Karpas-422 (cell line): ENCODE measurements at places on chromosomes 7 and 10. TPM values are rescaled to one million over a fixed set of nuclear protein-coding genes. Genes with fewer than 3 reads are reported as not detected.

DNA sequence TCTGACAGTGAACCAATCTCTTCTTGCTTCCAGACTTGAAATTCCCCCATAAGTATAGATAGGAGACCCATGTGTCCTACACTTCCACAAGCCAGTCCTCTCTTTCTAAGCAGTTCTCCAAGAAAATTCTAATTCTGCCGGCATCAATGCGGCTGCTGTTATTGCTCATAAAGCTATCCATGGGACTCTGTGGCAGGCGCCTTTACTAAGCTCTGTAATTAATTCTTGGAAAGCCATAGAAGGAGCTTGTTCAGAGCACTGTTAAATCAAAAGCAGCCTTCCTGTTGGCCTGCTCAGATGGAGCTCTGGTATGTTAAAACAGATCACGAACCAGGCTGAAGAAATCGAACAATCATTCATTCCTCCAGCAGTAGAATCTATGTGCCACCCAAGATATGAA lies 244.3 kb upstream of the NFE2L3 start:
- no peak for DNase-seq

PAX4 gene
- total RNA-seq, result not detected in 2 replicates

EGR2 gene
- 0.41 TPM in 1 of 2 replicates, not detected in the other for total RNA-seq

DNA sequence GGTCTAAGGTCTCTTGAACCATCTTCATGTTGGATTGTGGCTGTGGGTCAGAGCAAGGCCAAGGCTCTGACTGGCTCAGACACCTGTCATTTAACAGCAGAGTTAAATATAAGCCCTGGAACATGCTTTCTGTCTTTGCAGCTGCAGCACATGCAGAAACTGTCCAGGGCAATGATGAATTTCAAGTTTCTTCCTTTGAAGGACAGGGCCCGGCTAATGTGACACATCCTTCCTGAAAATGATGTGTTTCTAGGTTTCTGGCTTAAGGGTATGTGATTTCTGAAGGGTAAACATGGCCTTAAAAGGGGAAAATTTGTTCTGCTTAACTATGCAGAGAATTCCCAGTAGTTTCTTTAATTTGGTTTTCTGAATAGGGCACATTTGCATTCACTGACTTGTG lies 34.0 kb upstream of the SLC35B4 start:
- DNase-seq, result peak; percentile 43

JAKMIP3 gene
- 0.07 TPM in 1 of 2 replicates, not detected in the other for total RNA-seq

- DNase-seq, result no peak
These were observed 272.3 kb upstream of the SEMA3C start for GRCh38 chr7:81190997-81191768.

NEUROG3 gene
- not detected in 2 replicates for total RNA-seq

ATOH7 gene
- total RNA-seq, result not detected in 2 replicates

- DNase-seq, result no peak
These were observed 143.4 kb upstream of the EGR2 start for GRCh38 chr10:62959553-62959952.

DNA sequence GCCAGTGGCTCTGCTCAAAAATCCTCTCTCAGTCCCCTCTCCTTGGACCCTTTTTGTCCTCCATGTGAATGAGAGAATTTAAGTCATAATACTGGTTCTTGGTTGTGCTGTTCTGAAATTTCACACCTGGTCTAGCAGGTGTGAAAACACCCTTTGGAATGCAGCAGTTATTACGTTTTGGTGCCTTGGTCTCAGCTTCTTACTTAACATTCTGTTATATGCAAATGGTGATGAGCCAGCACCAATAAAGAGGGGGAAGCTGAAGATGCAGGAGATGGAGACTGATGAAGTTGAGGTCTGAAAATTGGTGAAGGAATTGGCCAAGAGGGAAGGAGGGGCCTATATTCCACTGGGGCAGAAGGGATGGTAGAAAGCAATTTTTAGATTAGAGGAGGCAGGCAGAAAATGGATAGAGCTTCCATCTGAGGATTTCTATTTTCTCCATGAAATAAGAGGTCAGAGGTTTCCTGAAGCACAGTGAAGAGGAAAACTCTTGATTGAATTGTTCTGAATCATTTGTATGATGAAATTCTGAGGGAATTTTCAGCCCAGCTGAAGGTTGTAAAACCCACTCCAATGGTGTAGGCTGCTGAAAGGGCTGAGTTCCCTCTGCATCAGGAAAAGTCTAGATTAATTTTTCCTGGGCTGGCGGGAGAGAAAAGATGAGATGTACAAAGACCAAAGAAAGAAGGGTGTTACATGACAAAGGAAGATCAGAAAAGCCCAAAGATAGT lies 94.0 kb upstream of the FAM180A start:
- DNase-seq, result peak; percentile 52

OR2F1 gene
- not detected in 2 replicates for total RNA-seq

DNA sequence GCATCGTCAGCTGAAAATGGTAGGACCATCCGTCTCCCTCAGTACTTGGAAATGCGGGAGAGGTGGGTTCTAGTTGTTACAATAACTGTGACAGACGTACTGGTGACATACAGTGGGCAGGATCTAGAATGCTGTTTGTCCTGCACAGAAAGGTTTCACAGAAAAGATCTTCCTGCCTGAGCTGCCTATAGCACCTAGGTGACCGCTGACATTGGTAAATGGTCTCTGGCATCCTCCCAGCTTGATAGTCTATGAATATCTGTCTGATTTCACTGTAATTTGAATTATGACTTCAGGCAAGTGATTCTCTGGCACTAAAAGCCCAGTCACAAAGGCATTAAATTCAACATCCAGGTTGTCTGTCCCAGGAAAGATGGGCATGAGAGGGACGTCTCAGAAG lies 38.2 kb upstream of the CCDC3 start:
- peak; percentile 76 for DNase-seq

GRCh38 chr10:31927884-31928548 lies 615 bp downstream of the ARHGAP12 start:
- peak; percentile 83 for DNase-seq

DNA sequence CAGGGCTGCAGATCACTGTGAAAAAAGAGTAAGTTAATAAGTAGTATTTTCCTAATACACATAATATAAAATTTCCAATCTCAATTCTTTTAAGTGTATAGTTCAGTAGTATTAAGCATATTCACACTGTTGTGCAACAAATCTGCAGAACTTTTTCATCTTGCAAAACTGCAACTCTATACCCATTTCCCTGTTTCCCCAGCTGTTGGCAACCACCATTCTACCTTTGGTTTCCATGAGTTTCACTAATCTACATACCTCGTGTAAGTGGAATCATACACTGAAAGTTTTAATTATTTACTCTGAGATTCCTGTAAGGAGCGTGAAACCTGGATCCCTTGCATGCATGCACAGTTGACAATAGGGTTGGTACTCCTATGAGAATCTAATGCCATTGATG lies 155.4 kb downstream of the ZPBP start:
- DNase-seq, result no peak

- DNase-seq, result no peak
These were observed 12.6 kb upstream of the ZNF746 start for GRCh38 chr7:149510248-149510647.

DNA sequence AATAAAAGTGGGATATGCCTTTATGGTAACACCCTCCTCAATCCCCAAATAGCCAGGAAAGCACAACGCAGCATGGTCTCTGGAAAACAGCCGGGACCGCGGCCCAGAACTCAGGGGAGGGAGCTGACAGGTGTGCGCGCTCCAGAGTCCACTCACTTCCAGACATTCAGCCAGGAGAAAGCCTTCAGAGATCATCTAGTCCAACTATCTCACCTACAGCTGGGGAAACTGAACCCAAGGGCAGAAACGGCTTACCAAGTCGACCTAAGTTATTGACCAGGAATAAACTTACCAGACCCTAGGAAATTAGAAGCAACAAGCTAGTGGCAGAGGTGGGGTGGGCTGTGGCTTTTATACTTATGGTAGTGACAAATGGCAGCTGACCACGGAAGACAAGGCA lies 16.4 kb downstream of the GSDME start:
- no peak for DNase-seq

DNA sequence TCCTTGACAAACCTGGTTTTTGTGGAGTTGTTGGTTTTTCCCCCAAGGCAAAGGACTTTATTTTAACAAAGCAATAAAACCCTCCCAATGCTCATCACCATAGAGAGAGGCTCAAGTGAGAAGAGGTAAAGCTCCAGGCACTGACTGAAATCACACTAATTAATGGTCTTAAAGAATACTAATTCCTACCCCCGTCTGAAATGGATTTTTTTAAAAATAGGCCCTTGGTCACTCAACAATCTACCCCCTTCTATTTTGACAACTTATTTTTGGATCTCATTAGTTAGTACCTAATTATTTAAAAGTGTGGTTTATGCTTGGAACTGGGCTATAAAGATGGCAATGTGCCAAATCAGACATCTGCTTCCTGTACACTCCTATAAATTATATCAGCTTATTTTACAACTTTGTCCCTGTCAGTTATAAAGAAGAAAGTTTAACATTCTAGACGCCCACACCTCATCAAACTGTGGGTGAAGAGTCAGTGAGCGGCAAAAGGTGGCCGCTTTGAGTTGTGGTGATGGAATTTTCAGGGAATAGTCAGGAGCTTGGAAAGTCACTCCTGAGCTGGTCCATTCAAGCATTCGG lies 10.6 kb downstream of the GLI3 start:
- DNase-seq, result no peak

ANKRD22 gene
- not detected in 2 replicates for total RNA-seq

CLDN4 gene
- not detected in 2 replicates for total RNA-seq

SDK1 gene
- not detected in 2 replicates for total RNA-seq

DNA sequence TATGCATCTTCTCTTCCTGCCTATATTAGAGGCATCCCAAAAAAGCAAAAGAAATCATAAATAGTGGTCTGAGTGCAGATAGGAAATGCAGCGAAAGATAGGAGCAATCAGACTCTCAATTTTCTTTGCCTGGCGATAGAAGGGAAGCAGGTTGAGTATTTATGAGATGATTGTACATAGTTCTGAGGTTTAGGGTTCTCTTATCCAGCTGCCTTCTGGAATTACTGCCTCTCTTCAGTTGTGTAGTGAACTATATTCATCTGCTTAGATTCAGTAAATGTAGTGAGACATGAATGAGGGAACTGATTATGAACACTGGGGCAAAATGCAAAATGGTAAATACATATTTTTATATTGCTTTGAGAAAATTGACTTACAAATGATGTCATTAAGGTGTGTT lies 93.0 kb upstream of the CYP26C1 start:
- no peak for DNase-seq

- DNase-seq, result no peak
These were observed 162.6 kb downstream of the JAZF1 start for GRCh38 chr7:28018020-28018419.

EBLN1 gene
- not detected in 2 replicates for total RNA-seq

GPR15LG gene
- total RNA-seq, result not detected in 2 replicates

GRCh38 chr7:151233804-151234203 lies 1.5 kb downstream of the CHPF2 start:
- DNase-seq, result no peak

DNA sequence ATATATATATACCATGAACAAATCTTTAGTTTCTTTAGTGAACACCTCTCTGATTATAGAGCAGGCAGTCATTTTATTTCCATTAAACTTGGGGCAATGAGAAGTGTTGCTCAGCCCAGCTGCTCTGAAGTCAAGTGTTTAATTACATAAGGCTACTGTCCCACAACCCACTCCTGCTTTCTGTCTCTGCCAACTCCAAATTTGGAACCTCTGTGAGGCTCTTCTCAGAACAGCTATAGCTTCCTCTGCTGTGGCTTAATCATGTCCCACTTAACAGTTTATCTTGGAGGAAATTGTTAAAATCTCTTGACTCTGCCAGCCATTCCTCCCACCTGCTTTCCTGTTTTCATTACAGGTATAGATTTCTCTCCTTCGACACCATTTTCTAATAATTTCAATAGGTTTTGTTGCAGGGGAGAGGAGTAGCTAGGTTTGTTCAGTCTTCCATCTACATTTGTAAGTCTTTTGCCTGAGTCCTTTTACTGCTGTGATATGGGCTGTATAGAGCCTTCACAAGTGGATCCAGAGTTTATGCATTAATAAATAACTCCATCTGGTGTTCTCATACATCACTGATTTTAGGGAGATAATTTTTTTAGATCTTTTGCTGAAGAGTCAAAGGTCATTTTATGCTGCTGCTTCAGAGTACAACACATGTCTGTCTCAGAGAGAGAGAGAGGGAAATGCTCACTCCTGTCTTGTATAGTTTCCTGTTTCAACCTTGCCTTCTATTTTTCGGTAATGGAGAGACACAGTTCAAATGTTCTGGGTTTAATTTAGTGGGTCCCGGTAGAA lies 170.4 kb downstream of the WNT2 start:
- DNase-seq, result no peak
